Motor neuron (in vitro differentiated cells): ENCODE measurements at places on chromosomes 3 and 15. TPM values are rescaled to one million over a fixed set of nuclear protein-coding genes. Genes with fewer than 3 reads are reported as not detected.

Gene ARRDC4
- 6.1 and 6.6 TPM in 2 replicates for total RNA-seq

DNA sequence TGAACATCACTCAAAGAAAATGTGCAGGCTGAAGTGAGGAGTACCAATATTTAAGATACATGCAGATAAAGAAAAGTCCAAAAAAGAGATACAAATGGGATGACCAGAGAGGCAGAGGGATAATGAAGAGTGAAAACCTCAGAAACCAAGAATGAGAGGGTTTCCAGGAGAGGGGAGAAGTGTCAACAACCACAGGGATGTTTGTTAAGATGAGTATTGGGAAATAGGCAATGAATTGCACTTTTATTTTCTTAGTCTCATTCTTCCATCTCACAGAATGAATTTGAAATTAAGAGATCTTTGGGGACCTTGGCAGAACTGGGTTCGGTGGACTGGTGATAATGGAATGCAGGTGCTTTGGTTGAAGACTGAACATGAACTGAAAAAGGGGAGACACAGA, 102.5 kb downstream of the ECT2 start:
- no peak for ATAC-seq

Gene SLC22A13
- 0.54 and 3.3 TPM in 2 replicates for total RNA-seq

Gene TYRO3
- 15.6 and 16.5 TPM in 2 replicates for total RNA-seq

GRCh38 chr3:31290046-31290445, 242.7 kb upstream of the STT3B start:
- ATAC-seq: no peak

DNA sequence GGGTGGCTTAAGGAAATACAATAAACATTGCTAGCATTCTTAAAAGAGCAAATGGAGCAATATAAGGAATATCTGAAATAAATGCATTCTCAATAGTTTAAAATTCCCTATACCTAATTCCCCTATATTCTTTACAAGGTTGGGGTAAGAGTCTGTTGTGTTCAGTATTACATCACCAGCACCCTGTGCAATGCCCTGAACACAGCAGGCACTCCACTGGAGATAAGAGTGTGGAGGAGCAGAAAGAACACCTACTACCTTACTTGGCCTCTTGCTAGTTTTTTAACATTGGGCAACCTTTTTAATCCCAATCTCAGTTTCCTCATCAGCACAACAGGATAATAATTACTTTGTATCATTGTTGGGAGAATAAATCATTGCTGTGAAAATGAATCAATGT, 140.2 kb upstream of the PLXND1 start:
- no peak for ATAC-seq

GRCh38 chr15:48230498-48230897, 24.4 kb downstream of the SLC12A1 start:
- no peak for ATAC-seq

Gene MLF1
- 32.3 and 32.9 TPM in 2 replicates for total RNA-seq

Gene GHSR
- 1.4 TPM in 1 of 2 replicates, not detected in the other for total RNA-seq

DNA sequence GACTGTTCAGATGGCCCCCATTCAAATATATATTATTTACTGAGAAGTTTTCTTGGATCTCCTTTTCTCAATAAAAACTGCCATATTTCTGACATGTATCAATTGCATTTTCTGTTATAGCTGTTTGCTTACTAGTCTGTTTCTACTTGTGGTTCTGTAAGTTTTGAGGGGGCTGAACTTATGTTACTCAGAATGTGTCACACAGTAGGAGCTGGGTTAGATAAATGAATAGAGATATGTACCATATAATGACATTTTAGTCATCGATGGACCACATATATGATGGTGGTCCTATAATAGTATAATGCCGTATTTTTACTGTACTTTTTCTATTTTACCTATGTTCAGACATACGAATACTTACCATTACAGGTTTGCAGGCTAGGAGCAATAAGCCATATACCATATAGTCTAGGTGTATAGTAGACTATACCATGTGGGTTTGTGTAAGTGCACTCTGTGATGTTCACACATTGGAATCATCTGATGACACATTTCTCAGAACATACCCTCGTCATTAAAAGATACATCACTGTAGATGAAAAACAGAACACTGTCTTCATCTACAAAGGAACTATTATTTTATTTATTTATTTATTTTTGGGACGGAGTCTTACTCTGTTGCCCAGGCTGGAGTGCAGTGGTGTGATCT, 22.3 kb downstream of the PPP4R2 start:
- no peak for ATAC-seq

DNA sequence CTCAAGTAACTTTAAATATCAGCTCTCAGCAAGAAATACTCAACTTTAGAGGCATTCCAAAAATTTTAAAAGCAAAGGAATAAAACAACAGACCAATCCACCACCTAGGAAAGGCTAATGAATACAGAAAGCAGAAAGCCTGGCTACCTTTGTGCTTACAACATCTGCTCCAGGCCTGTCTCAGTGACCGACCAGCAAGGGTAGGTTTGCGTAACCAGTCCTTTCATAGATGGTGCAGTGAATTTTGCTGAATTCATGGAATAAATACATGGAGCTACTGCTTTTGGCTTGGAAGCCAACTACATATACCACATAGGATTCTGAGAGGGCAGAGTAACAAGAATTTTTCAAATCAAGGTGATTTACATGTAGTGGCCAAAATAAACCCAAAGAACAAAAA, 27.2 kb downstream of the ETV5 start:
- ATAC-seq: no peak

- ATAC-seq: no peak
Observed at GRCh38 chr3:108305484-108306172, 9.3 kb downstream of the HHLA2 start.

DNA sequence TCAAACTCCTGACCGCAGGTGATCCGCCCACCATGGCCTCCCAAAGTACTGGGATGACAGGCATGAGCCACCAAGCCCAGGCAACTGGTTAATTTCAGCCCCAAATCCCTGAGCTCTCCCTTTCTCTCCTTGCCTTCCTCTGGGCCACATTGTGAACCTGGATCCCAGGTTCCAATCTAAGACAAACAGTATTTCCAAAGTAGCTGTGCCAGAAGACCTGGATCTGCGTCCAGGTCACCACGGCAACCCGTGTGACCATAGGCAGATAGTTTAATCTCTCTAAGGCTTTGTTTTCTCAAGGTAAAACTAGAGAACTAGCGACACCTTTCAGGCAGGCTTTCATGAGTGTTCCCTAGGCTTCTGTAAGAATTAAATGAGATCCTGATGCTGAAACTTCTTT, 5.9 kb upstream of the RBPMS2 start:
- ATAC-seq: no peak

Gene TPRG1
- 1.2 and 2.3 TPM in 2 replicates for total RNA-seq

- no peak for ATAC-seq
Observed at GRCh38 chr15:42695527-42696071, 41.3 kb downstream of the CDAN1 start.

DNA sequence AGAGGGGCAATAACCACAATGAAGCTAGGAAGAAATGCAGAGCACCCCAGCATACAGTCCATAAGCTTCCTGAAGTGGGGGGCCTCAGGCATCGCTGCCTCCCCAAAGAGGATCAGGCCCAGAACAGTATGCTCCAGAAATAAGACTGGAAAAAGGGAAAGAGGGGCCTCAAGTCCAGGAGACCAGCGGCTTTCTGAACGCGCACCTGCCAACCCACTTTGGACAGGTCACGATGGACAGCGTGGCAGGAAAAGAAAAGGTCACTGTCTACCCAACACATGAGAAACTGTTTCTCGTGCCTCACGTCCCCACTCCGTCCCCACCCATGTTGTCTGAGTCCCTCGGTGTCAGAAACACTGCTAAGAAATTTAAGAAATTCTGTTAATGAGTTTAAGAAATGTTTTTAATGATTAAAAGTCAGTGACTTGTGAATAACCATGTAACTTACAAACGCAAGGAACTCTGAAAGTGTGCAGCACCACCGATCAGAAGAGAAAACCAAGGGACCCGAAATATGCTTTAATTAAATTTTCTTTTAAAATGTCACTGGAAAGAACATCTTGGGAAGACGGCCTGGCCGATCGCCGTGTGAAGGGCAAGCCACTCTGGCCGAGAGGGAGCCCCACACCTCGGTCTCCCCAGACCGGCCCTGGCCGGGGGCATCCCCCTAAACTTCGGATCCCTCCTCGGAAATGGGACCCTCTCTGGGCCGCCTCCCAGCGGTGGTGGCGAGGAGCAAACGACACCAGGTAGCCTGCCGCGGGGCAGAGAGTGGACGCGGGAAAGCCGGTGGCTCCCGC, 1.7 kb upstream of the PPARG start:
- peak; percentile 27 for ATAC-seq

Gene CHRM5
- 1.4 and 2.2 TPM in 2 replicates for total RNA-seq

Gene SLC22A14
- total RNA-seq: 0.21 and 0.37 TPM in 2 replicates

- no peak for ATAC-seq
Observed at GRCh38 chr3:83011481-83011880, 1250.0 kb upstream of the GBE1 start.

- ATAC-seq: peak; percentile 55
Observed at GRCh38 chr15:40338041-40338657, 2.6 kb downstream of the CCDC9B start.

DNA sequence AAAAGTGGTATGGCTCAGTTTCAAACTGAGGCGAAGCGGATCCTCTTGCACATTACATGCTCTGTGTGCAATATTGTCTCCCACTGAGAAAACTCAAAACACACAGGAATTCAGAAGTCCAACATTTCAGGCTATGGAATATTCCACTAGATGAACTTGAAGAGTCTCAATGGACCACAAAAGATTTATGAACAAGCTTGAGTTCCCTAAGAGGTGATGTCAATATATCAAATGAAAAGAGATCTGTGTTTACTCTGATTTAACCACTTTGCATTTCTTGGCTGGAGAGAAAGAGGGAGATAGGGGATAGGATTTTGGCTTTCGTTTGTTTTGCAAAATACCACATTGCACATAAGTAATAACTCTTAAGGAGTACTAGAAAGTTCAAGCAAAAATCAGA, 20.3 kb downstream of the PDZRN3 start:
- no peak for ATAC-seq

Gene PCOLCE2
- 34.9 and 61.2 TPM in 2 replicates for total RNA-seq

Gene TMC3
- total RNA-seq: 0.07 and 0.15 TPM in 2 replicates

- ATAC-seq: no peak
Observed at GRCh38 chr3:37137516-37137915, 36.9 kb downstream of the LRRFIP2 start.

DNA sequence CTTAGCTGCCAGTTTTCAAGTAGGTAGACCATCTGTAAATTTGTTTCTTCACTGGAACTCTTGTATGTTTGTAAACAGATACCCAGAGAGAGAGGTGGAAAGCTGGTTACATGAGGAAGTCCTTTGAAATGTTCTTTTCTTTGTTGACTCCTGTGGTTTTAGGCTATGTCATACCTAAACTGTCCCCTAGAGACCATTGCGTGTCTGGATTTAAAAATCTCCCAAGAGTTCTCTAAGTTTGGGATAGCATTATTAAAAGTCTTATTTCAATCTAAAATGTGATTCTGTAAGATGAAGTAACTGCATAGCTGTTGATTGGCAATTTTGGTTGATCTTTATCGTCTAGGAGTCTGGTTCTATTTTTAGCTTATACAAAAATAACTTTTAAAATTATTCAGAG, 127.2 kb downstream of the GHSR start:
- no peak for ATAC-seq

Gene PLCB2
- 1.2 and 2.0 TPM in 2 replicates for total RNA-seq

DNA sequence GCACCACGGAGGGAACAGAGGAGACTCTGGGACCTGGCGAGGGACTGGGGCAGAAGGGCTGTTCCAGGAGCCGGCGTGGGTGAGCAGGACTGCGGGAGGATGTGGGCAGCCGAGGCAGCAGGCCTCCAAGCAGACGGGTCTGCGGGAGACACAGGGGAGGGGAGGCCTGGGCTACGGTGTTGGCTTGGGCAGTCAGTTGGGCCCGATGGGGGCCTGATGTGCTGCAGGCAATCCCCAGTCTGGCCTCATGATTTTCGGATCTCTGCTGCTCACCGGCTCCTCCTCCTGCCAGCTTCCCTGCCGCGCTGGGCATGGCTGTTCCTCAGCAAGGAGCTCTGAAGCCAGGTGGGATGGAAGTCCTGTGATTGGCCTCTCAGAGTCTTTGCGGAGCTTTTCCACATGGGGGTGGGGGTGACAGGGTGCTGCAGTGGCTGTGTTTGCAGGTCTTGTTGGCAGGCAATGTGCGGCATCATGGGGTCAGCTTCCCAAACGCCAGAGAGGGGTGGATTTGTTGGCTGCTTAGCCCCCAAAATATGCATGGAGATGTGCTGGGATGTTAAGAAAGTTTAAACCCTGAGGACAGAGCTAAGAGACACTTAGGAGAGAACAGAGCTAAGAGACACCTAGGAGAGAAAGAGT, 19.3 kb downstream of the MINAR1 start:
- ATAC-seq: no peak

- peak; percentile 85 for ATAC-seq
Observed at GRCh38 chr3:153284282-153284938, 122.4 kb downstream of the RAP2B start.

DNA sequence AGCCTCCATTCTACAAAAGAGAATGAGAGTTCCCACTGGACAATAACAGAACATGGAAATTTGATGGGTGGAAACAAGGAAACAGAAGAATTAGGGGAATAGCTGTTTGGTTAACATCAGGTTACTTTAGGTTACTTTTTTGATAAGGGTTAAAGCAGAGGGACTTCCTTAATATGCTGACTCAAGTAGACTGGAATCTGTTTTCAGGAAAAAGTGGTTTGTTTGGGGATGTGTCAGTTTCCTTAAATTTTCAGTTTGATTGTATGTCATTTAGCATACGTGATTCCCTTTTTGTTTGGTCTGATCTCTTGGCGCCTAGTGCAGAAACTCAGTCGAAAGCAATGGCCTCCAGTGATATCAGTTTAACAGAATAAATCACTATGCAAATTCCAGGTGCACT, 411.8 kb upstream of the GRM7 start:
- ATAC-seq: no peak

Gene EPM2AIP1
- 29.2 and 32.3 TPM in 2 replicates for total RNA-seq
